ENCODE measurements at places on chromosomes 7 and 10.

GRCh38 chr7:101550641-101551541 lies 78.2 kb downstream of the MYL10 start:
- DNase-seq = no peak

- DNase-seq = no peak
Measured at GRCh38 chr10:70576803-70577517, 25.6 kb downstream of the PRF1 start.

- no peak for DNase-seq
Measured at GRCh38 chr7:70017357-70017756, 419.1 kb downstream of the AUTS2 start.

- no peak for DNase-seq
Measured at GRCh38 chr7:134059921-134060320, 67.2 kb upstream of the LRGUK start.

GRCh38 chr7:134619627-134620331 lies 26.9 kb upstream of the BPGM start:
- peak; percentile 90 for DNase-seq

DNA sequence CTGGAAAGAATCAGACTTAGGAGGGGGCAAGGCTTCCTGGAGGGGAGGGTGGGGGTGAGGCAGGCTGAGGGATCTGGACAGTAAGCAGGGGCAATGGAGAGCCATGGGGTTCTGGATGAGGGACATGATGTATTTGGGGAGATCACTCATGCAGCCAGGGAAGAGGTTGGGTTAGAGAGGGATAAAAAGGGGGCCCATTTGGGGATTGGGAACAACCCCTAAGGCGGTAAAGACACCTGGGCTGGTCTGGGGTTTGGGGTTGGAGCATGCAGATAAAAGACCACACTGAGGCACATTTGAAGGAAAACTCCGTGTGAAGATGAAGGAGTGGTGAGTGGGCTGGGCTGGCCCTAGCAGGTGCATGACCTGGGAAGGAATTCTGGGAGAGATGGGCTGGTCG lies 30.8 kb downstream of the HIF1AN start:
- DNase-seq = no peak

GRCh38 chr7:33933611-33934281 lies 28.4 kb downstream of the BMPER start:
- peak; percentile 85 for DNase-seq

GRCh38 chr10:80542652-80543318 lies 5.1 kb downstream of the SH2D4B start:
- no peak for DNase-seq

GRCh38 chr10:43253461-43254198 lies 13.2 kb downstream of the RASGEF1A start:
- no peak for DNase-seq

GRCh38 chr10:110754375-110755105 lies 110.4 kb downstream of the RBM20 start:
- no peak for DNase-seq

GRCh38 chr7:73343671-73344380 lies 15.9 kb downstream of the FKBP6 start:
- DNase-seq = no peak

GRCh38 chr7:139542308-139543151 lies 19.0 kb downstream of the CLEC2L start:
- DNase-seq = no peak

- peak; percentile 22 for DNase-seq
Measured at GRCh38 chr7:31957090-31957720, 113.0 kb downstream of the PDE1C start.

DNA sequence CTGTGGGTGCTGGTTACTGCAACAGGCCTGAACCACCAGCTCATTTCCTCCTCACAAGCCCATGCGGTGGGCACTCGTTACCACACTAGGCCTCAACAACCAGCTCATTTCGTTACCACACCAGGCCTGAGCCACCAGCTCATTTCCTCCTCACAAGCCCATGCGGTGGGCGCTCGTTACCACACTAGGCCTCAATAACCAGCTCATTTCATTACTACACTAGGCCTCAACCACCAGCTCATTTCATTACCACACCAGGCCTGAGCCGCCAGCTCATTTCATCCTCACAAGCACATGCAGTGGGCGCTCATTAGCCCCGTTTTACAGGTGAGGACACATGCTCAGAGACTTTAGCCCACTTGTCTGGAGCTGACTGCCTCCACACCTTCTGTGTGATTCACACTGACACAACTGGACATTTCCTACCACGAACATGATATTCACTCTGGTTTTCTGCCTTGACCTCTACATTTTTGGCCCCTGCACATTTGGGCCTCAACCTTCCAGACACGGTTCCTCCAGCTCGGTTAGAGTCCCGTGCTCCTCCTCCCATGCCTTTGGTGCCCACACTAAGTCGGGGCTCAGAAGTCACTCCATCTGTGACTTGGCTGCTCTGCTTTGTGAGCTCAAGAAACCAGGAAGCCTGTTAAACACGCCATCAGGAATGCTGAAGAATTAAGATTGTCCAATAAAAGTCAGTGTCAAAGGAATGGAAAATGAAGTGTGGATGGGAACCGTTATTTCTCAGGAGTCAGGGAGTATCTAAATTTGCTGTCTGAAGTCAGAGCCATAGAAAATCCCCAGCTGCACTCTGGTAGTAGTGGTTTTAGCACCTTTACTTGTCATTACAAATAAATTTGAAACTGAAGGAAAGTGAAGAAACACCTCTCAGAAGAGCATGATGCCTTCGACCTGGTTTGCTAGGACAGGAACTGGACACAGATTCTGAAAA lies 55.8 kb upstream of the LANCL2 start:
- no peak for DNase-seq

GRCh38 chr10:117140525-117140902 lies 2.4 kb upstream of the VAX1 start:
- no peak for DNase-seq

DNA sequence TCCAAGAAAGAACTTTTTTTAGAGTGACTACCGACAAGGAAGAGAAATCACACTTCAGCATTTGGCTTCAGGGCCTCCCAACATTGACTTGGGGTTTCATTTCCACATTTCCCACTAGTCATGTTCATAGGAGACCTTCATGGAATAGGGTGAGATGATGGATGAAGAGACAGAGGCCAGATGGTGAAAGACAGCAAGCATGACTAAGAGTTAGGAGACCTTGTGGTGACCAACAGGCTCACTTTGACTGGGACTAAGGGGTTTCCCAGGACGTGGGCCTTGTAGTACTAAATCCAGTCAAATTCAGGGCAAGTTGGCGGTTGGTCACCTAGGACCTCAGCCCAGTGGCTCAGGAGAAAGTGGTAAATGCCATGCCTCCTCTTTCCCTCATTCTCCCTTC lies 3.0 kb upstream of the GIMAP5 start:
- no peak for DNase-seq

GRCh38 chr10:132482090-132482800 lies 55.3 kb upstream of the INPP5A start:
- DNase-seq = peak; percentile 90

DNA sequence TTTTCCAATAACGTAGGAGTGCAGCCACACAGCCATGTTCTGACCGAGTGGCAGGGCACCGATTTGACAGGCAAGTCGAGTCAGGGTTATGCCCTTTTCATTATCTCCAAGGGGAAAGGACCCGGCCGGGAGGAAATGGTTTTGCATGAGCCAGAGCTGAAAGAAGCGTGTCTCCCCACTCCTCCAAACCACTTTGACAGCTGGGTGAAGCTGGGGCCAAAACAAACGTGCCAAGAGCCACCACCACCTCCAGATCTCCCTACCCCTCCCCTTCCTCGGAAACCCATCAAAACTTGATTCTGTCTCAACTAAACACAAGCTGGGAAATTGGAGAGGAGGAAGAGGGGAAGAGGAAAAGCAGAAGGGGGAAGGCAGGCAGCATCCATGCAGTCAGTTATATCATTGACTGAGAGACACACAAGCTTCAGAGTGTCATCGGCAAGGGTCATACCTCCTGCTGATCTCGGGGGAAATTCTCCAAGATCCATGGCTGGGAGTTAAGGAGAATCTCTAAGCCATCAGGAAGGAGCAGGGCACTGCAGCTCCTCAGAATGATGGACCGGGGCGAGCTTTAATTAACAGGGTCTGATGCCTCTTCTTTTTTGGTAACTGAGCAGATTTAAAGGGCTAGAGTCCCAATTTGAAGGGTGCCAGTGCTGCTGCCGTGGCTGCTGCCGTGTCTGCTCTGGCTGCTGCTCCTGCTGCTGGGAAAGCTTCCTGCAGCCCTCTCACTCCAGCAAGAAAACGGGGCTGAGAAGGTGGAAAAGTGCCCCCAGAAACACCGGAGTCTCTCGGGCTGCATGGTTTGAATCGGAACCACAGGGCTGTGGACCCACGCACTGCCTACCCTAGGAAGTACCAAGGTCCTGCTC lies 34.7 kb upstream of the CALN1 start:
- no peak for DNase-seq

DNA sequence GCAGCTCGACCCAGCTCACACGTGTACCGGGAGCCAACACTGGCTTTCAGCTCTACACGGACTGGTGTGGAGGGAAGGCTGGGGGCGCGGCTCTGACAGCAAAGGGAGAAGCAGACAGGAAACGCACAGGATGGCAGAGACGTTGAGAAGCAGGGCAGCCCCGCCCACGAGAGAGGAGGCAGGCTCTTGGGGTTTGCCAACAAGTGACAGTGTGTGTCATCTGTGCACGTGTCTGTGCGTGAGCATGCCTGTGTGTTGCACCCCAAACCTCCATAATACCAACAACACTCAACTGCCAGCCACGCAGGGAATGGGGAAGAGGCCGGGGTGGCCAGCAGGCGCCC lies 64.4 kb upstream of the PDGFA start:
- DNase-seq = no peak

- DNase-seq = no peak
Measured at GRCh38 chr7:132497098-132497497, 79.2 kb downstream of the PLXNA4 start.

DNA sequence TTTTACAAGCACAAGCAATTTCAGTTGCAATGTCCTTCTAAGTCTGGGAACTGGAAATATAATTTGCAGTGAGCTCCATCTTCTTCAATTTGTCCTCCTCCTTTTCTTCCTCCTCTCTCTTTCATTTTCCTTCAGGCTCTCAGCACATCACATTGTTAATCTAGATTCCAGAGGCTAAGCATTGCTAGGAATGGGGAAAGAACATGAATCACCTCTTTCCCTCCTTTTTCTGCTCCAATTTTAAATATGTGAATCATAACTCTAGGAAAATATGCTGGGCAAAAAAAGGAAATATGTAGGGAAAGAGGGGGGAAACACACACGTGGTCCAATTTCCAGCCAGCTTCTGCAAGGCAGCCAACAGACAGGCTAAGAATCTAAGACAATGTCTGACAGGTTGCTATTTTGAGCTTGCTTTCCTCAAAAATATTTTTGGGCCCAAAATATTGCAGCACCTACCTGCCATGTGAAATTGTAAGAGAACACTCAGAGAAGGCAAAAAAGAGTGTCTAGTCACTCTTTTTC lies 72.7 kb upstream of the NUPR2 start:
- DNase-seq = no peak

GRCh38 chr10:89639326-89639725 lies 5.7 kb downstream of the PANK1 start:
- no peak for DNase-seq

DNA sequence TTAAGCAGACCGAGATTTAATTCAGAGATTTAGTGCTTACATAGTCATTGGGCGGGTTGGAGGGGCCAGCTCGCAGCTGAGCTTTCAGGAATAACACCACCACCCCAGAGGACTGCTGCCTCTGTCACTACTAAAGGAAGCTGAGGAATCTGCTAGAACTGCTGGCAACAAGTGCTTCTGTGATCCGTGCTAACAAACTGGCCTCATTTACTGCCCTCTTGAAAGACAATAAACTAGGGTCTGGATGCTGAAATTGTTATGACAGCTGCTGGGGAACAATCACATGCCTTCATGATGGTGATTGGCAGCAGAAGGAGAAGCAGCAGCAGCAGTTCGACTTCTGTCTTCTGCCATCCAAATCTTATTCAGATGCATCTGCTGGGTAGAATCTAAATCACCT lies 285.5 kb upstream of the TAC1 start:
- DNase-seq = no peak

- DNase-seq = no peak
Measured at GRCh38 chr7:2237109-2237602, 4.4 kb upstream of the MAD1L1 start.

DNA sequence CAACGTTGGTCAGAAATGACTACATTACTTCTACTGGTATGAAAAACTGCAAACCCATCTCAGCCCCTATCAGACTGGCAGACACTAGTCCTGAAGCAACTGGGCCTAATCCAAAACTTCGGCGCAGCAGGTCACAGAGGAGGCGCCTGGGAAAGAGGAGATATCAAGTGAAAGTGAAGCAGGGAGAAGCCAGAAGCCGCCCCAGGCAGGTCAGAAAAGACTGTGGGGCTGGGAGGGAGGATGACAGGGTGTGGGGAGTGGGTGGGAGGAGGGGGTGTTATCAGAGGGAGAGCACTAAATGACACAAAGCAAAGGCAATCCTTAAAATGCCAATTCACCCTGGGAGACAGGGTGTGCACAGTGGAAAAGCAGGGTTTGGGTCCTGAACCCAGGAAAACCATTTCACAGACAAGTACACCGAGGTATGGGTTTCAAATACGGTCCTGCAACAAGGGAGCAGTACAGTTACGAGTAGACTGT lies 731 bp downstream of the CHCHD3 start:
- DNase-seq = no peak

DNA sequence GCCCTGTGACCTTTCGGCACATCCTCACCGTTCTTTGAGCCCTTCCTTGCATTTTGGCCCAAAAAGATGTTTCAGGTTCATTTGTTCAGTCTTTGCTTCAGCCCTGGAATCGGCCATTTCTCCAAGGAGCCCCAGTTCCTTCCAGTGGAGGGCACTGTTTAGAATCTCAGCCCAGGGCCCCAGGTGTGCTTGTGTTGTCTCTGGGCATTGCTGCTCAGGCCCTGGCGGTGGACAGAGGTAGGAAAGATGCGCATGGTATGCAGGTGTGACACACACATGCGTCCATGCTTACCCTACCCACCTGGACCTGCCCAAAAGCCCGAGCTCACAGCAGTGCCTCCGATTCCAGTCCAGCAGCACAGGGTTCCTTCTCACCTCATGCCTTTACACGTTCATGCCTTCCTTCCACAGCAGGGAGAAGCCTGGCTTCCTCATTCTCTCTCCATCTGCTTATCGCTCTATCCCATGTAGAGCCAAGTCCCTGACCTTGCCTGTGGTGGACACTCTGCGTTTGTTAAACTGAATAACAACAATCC lies 70.6 kb downstream of the LHPP start:
- no peak for DNase-seq

DNA sequence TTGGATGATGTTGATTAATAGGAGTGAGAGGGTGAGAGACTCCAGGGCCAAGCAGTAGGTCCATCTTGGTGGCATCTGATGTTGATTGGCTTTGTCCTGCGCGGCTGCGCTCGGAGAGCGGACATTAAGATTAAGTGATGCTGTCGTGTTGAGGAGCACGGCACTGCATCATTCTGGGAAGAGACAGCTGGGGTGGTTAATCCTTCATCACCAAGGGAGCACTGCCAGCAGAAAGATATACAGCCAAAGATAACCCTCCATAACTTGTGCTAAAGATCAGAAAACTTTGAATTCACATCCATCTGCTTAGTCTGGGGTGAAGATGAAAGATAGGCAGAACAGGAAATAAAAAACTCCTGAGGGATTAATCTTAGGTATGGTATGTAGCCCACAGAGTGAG lies 208.3 kb downstream of the LRMDA start:
- peak; percentile 83 for DNase-seq
